WTC11 (cell line): ENCODE measurements at places on chromosomes 7 and 10. TPM values are rescaled to one million over a fixed set of nuclear protein-coding genes. Genes with fewer than 3 reads are reported as not detected.

- no peak for DNase-seq
- no peaks in the 10 kb centered on the region; the same call in 1 of the 2 replicates for H3K4me1 ChIP-seq
- H3K27me3 ChIP-seq, result no peaks in the 10 kb centered on the region; the same call in 1 of the 2 replicates
- no peak overlapping the region; the same call in 1 of the 2 replicates for H3K27ac ChIP-seq
- peak overlapping the region; percentile 19; the same call in 1 of the 2 replicates for H3K4me3 ChIP-seq
Observed at GRCh38 chr7:116616555-116617059, 55.4 kb upstream of the MET start.

DNA sequence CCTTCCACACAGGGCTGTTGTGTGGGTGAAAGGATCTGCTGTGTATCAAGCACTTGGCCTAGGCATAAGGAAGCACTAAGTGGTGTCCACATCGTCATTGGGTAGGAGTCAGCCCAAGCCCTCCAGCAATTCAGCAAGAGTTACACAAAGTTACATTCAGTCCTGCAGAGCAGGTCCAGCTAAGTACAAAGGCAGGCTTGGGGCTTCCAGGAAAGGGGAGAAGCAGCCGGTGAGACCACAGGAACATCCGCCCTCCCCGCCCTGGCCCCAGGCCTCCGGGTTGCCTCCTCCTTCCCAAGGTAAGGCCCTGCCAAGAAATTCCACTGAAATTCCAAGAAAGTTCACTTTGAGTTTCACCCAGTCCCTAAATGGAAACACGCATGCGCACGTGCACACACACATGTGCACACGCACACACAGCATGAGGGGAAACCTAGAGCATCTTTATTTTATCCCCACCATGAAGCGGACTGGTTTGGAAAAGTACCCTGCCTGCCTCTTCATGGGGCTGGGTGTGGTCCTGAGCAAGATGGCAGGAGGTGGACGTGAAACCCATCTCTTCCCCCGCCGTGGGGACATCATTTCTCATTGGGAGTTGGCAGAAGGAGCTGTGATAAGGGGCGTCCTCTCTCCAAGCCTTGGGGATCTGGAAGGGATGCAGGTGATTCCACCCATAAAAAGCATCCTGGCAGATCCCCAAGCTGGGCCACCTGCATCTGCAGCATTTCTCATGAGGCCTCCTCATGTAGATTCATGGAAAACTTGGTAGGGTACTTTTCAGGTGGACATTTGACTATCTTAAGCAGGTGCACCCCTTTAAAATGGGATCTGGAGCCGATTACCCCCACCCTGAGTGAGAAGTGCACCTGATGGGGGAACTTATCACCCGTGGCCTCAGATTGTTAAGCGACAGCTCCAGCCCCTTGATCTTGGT lies 69.1 kb upstream of the NANOS1 start:
- no peak for DNase-seq
- no peaks in the 10 kb centered on the region for H3K36me3 ChIP-seq
- no peak overlapping the region for H3K27ac ChIP-seq
- H3K4me1 ChIP-seq, result peaks cover 7% of the 10 kb centered on the region; the same call in 1 of the 2 replicates
- no peak overlapping the region for H3K4me3 ChIP-seq

DNA sequence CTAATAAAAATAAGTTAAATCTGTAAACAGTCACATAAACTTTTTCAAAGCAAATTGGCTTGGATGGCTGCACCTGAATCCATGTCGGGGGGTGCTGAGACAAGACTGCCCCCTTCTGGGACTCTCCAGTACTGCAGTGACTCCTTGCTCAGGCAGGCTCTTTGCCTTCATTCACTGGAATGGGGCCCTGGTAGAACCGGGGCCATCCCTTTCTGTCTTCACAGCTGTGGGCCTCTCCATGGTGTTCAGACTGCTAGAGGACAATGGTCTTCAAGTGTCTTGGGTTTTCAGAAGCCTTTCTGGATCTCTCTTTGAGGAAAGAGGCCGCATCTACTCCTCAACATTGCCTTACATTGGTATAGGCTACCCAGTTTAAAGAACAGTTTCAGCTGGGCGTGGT lies 16.1 kb upstream of the IMPDH1 start:
- no peak overlapping the region for H3K27ac ChIP-seq
- no peak overlapping the region for H3K4me3 ChIP-seq
- no peaks in the 10 kb centered on the region for H3K27me3 ChIP-seq
- DNase-seq, result peak; percentile 91
- peaks cover 2% of the 10 kb centered on the region; the same call in 1 of the 2 replicates for H3K4me1 ChIP-seq
- no peaks in the 10 kb centered on the region for H3K36me3 ChIP-seq

DNA sequence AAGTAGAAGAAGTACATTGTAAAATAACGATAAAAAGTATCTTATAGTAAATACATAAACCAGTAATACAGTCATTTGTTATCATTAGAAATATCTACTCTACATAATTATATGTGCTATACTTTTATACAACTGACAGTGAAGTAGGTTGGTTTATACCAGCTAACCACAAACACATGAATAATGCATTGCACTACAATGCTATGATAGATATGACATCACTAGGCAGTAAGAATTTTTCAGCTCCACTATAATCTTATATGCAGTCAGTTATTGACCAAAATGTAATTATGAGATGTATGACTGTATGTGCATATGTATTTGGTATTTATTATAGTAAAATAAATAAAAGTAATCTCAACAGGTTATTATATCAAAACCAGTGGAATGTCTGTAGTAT lies 23.4 kb upstream of the SGCE start:
- no peaks in the 10 kb centered on the region for H3K27me3 ChIP-seq
- no peak for DNase-seq
- H3K4me1 ChIP-seq, result no peaks in the 10 kb centered on the region
- H3K27ac ChIP-seq, result no peak overlapping the region
- H3K36me3 ChIP-seq, result no peaks in the 10 kb centered on the region
- no peak overlapping the region for H3K4me3 ChIP-seq

- DNase-seq, result peak; percentile 73
- peaks cover 32% of the 10 kb centered on the region for H3K4me1 ChIP-seq
- peaks cover 16% of the 10 kb centered on the region for H3K36me3 ChIP-seq
- peak overlapping the region; percentile 83 for H3K4me3 ChIP-seq
- H3K27me3 ChIP-seq, result no peaks in the 10 kb centered on the region
Observed at GRCh38 chr10:100996678-100997359, 2.8 kb upstream of the LZTS2 start.

GRCh38 chr7:130345136-130345535 lies 520 bp downstream of the CPA5 start:
- no peaks in the 10 kb centered on the region; the same call in 1 of the 2 replicates for H3K27me3 ChIP-seq
- H3K4me3 ChIP-seq, result peak overlapping the region; percentile 16; the same call in 1 of the 2 replicates

GRCh38 chr7:90834771-90835170 lies 238.7 kb downstream of the CDK14 start:
- no peaks in the 10 kb centered on the region for H3K27me3 ChIP-seq
- H3K36me3 ChIP-seq, result peaks cover 45% of the 10 kb centered on the region
- DNase-seq, result no peak
- peaks cover 11% of the 10 kb centered on the region for H3K4me1 ChIP-seq

- no peaks in the 10 kb centered on the region for H3K27me3 ChIP-seq
- H3K4me1 ChIP-seq, result no peaks in the 10 kb centered on the region
- H3K36me3 ChIP-seq, result no peaks in the 10 kb centered on the region
- H3K4me3 ChIP-seq, result no peak within 1 kb of the TSS
Observed at GRCh38 chr7:36723951-36724664, at the start of gene AOAH. Gene AOAH (minus strand): TSS chr7:36724494. CDS start chr7:36724148, 346 bp downstream.

GRCh38 chr10:123636598-123637325 lies 29.4 kb upstream of the GPR26 start:
- no peaks in the 10 kb centered on the region for H3K36me3 ChIP-seq
- H3K27me3 ChIP-seq, result no peaks in the 10 kb centered on the region; the same call in none of the 2 replicates
- no peak overlapping the region for H3K4me3 ChIP-seq
- no peak overlapping the region for H3K27ac ChIP-seq
- DNase-seq, result no peak

GRCh38 chr7:115086146-115086841 lies 164.4 kb downstream of the MDFIC start:
- peaks cover 23% of the 10 kb centered on the region for H3K4me1 ChIP-seq
- no peak for DNase-seq
- no peak overlapping the region for H3K4me3 ChIP-seq
- peaks cover 2% of the 10 kb centered on the region; the same call in 1 of the 2 replicates for H3K36me3 ChIP-seq

DNA sequence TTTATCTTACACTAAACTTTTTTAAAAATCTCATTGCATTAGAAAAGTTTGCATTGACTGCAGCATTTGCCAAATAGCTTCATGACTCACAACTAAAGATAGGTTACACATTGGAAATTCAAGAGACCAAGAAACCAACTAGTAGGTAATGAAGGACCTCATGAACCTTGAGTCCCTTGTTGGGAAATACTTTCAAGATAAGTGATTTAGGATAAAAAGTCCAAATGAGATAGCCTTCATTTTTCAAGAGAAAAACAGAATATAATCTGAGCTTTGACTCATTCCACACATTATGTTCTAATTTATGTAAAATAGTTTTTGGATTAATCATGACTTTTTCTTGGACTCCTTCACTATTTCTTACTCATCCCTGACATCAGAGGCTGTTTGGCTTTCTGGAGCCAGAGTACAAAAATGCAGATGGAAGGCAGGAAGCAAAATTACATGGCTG lies 13.1 kb upstream of the LIPF start:
- no peak for DNase-seq
- no peaks in the 10 kb centered on the region for H3K36me3 ChIP-seq
- no peak overlapping the region for H3K4me3 ChIP-seq
- no peak overlapping the region for H3K27ac ChIP-seq
- no peaks in the 10 kb centered on the region for H3K4me1 ChIP-seq

GRCh38 chr10:130242513-130242912 lies 106.3 kb downstream of the GLRX3 start:
- H3K36me3 ChIP-seq, result peaks cover 79% of the 10 kb centered on the region
- peaks cover 7% of the 10 kb centered on the region for H3K27me3 ChIP-seq
- no peak for DNase-seq

DNA sequence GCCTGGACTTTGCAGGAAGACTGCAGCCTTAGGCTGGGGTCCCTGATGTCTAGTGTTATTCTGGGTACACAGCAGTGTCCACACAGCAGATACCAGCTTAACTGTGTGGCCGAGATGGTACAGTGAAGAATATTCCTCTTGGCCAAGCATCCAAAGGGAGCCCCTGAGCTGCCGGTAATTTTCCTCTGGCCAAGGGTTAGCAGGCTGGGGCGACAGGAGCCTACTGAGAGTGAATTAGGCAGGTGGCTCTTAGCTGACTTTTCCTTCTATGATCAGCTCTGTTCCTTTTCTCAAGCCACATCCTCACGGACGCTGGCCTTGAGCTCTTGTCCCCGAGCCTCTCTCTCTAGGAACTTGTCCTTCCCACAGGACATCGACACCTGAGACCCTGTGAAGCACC lies 29.8 kb downstream of the PRKAG2 start:
- H3K27me3 ChIP-seq, result no peaks in the 10 kb centered on the region
- 0 out of 2 replicates have a peak, but pooled peaks cover 2% of the 10 kb centered on the region for H3K4me1 ChIP-seq
- DNase-seq, result no peak
- no peak overlapping the region for H3K27ac ChIP-seq
- H3K4me3 ChIP-seq, result no peak overlapping the region

GRCh38 chr10:124748166-124748565 lies 4.0 kb upstream of the FAM53B start:
- H3K27me3 ChIP-seq, result no peaks in the 10 kb centered on the region
- H3K36me3 ChIP-seq, result peaks cover 15% of the 10 kb centered on the region
- H3K4me3 ChIP-seq, result no peak overlapping the region
- H3K27ac ChIP-seq, result no peak overlapping the region
- H3K4me1 ChIP-seq, result peaks cover 11% of the 10 kb centered on the region
- DNase-seq, result no peak

- no peak overlapping the region for H3K4me3 ChIP-seq
- H3K27ac ChIP-seq, result no peak overlapping the region
- no peak for DNase-seq
- no peaks in the 10 kb centered on the region for H3K36me3 ChIP-seq
- H3K27me3 ChIP-seq, result peaks cover 3% of the 10 kb centered on the region
Observed at GRCh38 chr7:31553661-31554081, 39.8 kb downstream of the ITPRID1 start.

DNA sequence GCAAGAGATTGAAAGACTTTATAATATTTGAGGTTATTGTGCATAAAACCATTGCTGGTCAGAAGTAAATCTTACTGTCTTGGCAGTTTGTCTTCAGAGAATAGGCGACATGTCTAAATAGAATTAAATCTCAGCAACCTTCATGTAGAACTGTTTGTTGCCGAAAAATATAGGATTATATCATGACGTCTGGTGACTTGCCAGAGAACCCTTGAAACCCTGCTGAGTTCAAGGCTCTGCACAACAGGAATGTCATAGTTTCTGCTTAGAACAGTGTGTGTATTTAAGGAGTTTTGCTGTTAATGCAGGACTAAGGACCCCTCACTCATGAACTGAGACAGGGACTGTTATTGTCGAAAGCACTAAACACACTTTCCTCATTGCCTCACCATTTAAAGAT lies 206.4 kb upstream of the ETV1 start:
- no peaks in the 10 kb centered on the region for H3K36me3 ChIP-seq
- no peak for DNase-seq
- no peak overlapping the region for H3K27ac ChIP-seq
- no peaks in the 10 kb centered on the region for H3K27me3 ChIP-seq
- H3K4me3 ChIP-seq, result no peak overlapping the region

- H3K27me3 ChIP-seq, result no peaks in the 10 kb centered on the region; the same call in 1 of the 2 replicates
- peaks cover 3% of the 10 kb centered on the region; the same call in 1 of the 2 replicates for H3K4me1 ChIP-seq
- H3K27ac ChIP-seq, result no peak overlapping the region
- no peak for DNase-seq
- no peaks in the 10 kb centered on the region for H3K36me3 ChIP-seq
Observed at GRCh38 chr7:96624954-96625353, 84.7 kb downstream of the SEM1 start.

GRCh38 chr7:80241671-80242070 lies 107.0 kb downstream of the GNAI1 start:
- no peaks in the 10 kb centered on the region for H3K36me3 ChIP-seq
- H3K4me3 ChIP-seq, result no peak overlapping the region
- H3K4me1 ChIP-seq, result peaks cover 4% of the 10 kb centered on the region
- H3K27ac ChIP-seq, result no peak overlapping the region
- no peaks in the 10 kb centered on the region for H3K27me3 ChIP-seq

- peaks cover 25% of the 10 kb centered on the region for H3K4me1 ChIP-seq
- no peak overlapping the region for H3K4me3 ChIP-seq
- no peak for DNase-seq
- peaks cover 18% of the 10 kb centered on the region for H3K36me3 ChIP-seq
- H3K27me3 ChIP-seq, result no peaks in the 10 kb centered on the region
Observed at GRCh38 chr10:53458007-53458406, 685.4 kb upstream of the MBL2 start.

DNA sequence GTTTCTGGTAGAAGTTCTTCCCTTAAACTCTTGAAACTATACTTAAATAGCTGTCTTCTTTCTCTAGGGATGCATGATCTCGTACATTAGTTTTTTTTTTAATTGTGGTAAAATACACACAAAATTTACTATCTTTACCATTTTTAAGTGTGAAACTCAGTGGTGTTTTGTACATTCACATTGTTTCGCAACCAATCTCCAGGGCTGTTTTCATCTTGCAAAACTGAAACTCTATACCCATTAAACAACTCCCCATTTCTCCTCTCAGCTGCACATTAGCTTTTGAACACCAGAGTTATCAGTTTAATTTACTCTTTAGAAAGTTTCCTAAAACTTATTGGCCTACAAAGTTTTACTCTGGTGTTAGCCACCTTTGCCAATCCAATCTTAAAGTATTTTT lies 45.5 kb upstream of the PRKAR2B start:
- H3K36me3 ChIP-seq, result no peaks in the 10 kb centered on the region; the same call in 1 of the 2 replicates
- no peak overlapping the region for H3K4me3 ChIP-seq
- H3K27me3 ChIP-seq, result no peaks in the 10 kb centered on the region
- H3K4me1 ChIP-seq, result no peaks in the 10 kb centered on the region
- DNase-seq, result no peak
- no peak overlapping the region for H3K27ac ChIP-seq

GSAP gene
- 1.5 to 2.0 TPM (median 1.6 TPM) in 3 replicates for total RNA-seq

GCK gene
- total RNA-seq, result 3.3 to 5.1 TPM (median 4.5 TPM) in 3 replicates

WNT2 gene
- not detected in 3 replicates for total RNA-seq

TMEM213 gene
- 0.11 to 0.18 TPM (median 0.11 TPM) in 3 replicates for total RNA-seq

SNCG gene
- 8.4 to 14.3 TPM (median 12.0 TPM) in 3 replicates for total RNA-seq

PON1 gene
- total RNA-seq, result 0.25 to 0.26 TPM in 2 of 3 replicates, not detected in the other

CFAP58 gene
- 0.92 to 1.1 TPM (median 1.0 TPM) in 3 replicates for total RNA-seq

CNPY1 gene
- 0.09 TPM in 2 of 3 replicates, not detected in the other for total RNA-seq

EMX2 gene
- total RNA-seq, result not detected in 3 replicates

ZNF212 gene
- total RNA-seq, result 19.7 to 23.0 TPM (median 21.7 TPM) in 3 replicates

SEC31B gene
- 6.4 to 7.9 TPM (median 6.7 TPM) in 3 replicates for total RNA-seq
